ENCODE measurements at places on chromosomes 13 and 19.

- no peak for DNase-seq
Observed at GRCh38 chr13:47678201-47678968, 322.7 kb downstream of the SUCLA2 start.

GRCh38 chr19:16626796-16627192, 1.2 kb downstream of the MED26 start:
- no peak for DNase-seq

GRCh38 chr19:23310729-23311211, 60.6 kb upstream of the ZNF724 start:
- DNase-seq: no peak

DNA sequence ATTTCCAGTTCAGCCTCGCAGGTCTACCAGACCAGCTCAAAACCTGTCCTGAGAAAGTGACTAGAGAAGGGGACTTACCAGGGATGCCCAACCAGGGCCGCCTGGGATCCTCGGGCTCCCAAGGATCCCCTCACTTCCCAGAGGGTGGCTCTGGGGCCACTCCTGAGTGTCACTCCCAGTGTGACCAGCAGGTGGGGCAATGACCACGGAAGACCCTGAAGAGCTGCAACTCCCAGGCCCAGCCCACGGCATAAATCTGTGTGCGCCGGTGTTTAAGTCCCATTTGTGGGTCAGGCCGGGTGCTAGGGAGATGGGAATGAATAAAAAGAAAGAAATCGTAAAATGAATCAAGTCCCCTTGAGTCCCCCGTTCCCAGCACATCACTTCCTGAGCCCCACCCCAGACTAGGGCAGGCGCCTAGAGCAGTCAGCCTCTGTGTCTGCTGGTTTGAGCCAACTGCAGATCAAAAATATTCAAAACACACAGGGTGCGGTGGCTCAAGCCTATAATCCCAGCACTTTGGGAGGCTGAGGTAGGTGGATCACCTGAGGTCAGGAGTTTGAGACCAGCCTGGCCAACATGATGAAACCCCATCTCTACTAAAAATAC, 10.7 kb downstream of the PTGIR start:
- peak; percentile 83 for DNase-seq

DNA sequence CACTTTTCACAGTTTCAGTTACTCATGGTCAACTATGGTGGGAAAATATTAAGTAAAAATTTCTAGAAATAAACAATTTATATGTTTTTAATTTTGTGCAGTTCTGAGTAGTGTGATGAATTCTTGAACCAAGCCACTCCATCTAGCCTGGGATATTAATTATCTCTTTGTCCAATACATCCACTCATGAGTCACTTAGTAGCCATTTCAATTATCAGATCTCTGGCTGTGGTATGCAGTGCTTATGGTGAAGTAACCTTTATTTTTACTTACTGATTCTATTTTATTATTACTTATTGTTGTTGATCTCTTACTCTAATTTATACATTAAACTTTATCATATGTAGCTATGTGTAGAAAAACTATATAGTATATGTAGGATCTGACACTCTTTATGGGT, 128.9 kb upstream of the KLHL1 start:
- peak; percentile 61 for DNase-seq

DNA sequence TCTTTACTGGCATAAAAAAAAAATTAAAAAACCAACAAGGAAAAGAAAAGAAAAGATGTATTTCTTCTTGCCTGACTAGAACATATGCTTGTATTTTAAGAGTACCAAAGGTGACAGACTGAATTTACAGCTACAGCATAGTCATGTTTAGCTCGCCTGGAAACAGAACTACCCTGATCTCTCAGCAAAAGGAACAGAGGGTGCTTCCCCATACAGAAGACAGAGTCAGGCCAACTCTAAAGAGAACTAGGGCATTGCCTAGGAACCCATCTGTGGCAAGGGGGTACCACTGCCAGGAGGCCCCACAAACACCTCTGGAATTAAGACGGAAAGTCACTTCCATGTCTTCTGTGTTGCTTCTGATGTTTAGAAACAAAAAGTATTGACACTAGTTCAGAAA, 252.1 kb upstream of the STARD13 start:
- DNase-seq: peak; percentile 63

GRCh38 chr19:4322942-4323665, 15.5 kb downstream of the STAP2 start:
- DNase-seq: no peak

DNA sequence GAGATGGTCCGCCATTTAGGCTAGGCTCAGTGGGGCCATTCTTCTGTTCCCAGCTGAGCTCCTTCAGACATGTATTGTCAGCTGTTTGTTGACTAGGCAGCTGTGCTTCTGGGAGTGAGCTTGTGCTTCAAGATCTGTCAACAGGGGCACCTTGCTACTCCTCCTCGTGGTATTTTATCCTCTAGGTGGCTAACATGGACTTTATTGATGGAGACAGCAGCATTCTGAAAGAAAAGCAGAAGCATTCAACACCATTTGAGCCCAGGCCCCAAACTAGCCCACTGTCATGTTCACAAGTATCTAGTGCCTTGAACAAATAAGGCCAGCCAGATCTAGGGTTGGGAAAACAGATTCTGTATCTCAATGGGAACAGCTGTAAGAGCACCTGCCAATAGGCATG, 65.9 kb downstream of the ZNF429 start:
- no peak for DNase-seq

DNA sequence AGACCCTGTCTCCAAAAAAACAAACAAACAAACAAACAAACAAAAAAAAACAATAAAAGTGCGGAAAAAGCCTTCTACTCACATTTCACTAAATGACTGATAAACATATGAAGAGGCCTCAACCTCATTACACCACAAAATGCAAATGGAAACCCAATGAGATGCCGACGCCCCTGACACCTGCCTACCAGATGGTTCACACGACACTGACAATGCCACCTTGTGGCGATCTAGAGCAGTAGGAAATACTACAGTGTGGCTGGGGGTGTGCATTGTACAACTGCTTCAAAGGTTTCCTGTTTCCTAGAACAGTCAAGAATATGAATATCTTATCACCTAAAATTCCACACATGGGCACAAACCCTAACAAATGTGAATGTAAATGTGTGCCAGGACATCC, 14.0 kb downstream of the SCGB2B2 start:
- no peak for DNase-seq

DNA sequence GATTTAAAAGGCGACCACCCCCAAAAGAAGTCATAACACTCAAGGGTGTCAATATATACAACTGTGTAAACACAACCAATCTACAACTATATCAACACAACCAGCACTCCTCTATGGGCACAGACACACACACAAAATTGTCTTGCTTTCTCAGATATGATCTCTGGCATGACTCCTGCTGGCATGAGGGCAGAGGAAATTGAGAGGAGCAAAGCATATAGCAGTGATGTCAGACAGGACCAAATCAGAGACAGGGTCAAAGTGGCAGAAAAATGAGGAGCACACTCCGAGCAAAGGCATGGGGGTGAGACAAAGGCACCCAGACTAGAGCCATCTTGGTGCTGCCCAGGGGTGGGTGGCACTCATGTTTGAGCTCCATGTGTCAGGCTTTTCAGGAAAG, 9.6 kb downstream of the IRGQ start:
- DNase-seq: no peak

DNA sequence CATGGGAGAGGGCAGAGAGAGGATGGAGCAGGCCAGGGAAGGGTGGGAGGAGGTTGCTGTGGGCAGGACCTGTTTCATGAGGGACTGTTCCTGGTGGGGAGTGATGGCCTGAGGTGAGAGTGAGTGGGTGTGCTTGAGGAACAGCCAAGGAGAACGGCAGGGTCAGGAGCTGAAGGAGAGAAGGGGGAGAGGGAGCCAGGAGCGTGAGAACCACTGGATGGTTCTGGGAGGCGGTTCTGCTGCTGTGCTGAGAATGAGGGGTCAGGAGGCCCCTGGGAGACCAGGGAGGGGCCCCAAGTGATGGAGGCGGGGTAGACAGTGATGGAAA, 7.8 kb downstream of the SIN3B start:
- DNase-seq: no peak

DNA sequence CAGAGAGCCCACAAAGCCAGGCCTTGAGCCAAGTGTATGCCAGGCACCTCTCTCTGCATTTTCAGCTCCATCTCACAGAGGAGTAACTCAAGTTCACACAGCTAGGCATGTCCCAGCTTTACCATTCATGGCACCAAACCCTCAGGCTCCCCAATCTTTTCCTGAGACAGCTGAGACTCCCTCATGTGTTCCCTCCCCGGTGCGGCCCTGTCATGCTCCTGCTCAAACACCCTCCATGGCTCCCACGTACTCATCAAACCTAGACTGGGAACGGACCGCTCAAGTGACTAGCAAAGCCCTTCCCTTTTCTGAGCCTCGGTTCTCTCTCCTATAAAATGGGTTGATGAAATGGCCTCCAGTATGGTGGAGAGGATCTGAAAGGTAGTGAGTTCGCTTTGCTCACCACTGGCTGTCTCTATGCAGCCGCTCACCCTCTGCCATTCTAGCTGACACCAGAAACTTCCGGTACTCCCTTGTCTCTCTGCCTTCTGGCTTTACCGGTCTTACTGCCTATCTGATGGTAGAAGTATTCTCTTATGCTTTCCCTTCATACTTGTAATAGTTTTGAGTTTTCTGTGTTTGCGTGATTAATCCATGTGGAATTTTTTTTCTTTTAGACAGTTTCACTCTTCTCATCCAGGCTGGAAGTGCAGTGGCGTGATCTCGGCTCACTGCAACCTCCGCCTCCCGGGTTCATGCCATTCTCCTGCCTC, 7.8 kb upstream of the SLC44A2 start:
- peak; percentile 90 for DNase-seq

- no peak for DNase-seq
Observed at GRCh38 chr13:32622827-32623226, 36.6 kb downstream of the PDS5B start.

- no peak for DNase-seq
Observed at GRCh38 chr19:41307954-41308449, 2.0 kb upstream of the CCDC97 start.

GRCh38 chr13:28531845-28532387, 37.0 kb upstream of the FLT1 start:
- peak; percentile 30 for DNase-seq

GRCh38 chr19:18319591-18320135, 3.2 kb downstream of the LSM4 start:
- no peak for DNase-seq

GRCh38 chr13:112902669-112903068, 66.3 kb upstream of the MCF2L start:
- DNase-seq: no peak

- peak; percentile 53 for DNase-seq
Observed at GRCh38 chr13:31987535-31988170, 43.9 kb upstream of the FRY start.

- no peak for DNase-seq
Observed at GRCh38 chr13:58376349-58376748, 744.8 kb downstream of the PCDH17 start.

- no peak for DNase-seq
Observed at GRCh38 chr19:18135712-18136584, 17.0 kb upstream of the PIK3R2 start.

GRCh38 chr13:99922631-99923404, 48.7 kb downstream of the ZIC5 start:
- no peak for DNase-seq

GRCh38 chr13:111318386-111318785, 2.1 kb upstream of the TEX29 start:
- no peak for DNase-seq

DNA sequence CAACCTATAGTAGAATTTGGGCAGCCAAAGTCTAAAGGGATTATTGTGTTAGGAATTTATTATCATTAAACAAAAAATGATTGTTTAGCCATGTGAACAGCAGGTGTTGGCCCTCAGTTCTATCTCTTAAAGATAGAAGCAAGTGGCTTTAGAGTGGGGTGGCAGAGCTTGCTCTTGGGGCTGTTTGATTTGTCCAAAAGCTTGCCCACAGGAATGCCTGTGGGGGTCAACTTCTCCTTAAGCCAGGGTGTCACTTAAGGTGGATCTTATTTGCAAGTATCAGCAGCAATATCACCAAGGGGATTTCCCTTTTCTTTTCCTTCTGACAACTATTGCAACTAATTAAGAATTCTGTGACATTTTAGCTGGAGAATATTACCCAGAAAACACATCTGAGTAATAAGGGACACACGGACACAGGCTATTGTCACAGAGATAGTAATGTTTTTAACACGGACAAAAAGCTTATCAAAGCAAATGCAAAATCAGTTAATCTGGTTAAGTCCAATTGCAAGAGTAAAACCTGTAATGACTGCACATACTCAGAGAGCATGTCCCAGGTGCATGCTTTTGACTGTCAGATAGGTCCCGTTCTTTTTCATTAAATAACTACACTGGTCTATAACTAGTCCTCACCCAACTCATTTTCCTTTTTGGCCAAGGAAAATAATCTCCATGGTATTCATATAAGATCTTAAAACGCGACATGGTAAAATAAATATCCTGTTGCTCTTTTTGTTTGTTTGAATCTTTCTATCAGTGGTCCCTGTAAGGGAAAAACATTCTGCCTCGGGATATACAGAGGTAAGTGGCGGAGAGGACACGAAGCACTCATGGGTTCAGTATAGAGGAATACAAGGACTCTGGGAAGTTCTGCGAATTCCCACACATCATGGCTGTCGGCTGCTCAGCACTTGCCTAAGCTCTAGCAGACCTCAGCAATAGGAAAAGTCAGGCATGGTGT, 172.1 kb upstream of the RFC3 start:
- no peak for DNase-seq

DNA sequence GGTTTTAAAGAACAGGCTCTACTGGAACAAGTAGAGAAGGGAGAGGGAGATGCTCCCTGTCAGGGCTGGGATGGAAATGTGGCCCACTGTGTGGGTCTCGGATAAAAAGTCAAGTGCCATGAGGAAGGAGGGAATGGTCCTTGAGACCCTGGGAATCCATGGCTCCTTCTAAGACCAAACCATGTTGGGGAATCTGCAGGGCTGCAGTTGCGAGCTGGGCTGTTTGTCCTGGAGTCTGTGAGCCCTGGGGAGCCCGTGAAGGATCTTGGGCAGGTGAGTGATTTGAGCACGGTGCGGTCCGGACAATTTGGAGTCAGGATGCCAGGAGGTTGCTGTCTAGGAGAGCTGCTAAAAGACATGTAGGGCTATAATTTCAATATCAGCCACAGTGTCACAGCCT, 359.4 kb downstream of the FGF9 start:
- DNase-seq: no peak

- DNase-seq: no peak
Observed at GRCh38 chr13:100611678-100612492, 23.3 kb upstream of the GGACT start.

DNA sequence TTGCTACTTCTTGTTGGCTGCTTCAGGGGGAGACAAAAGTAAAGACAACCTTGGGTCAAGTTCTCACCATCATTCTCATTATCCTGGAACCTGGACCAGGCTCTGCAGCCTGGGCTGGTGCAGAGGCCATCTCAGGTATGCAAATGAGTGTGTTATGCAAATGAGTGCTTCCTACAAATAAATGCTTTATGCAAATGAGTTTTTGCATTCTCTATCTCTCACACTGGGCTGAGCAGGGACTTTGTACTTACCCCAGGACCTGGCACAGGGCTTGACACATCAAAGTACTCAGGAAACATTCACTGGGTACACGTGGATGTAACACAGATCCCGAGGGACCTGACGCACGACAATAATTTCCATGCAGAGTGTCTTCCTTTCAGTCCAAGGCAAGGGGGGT, 103.0 kb downstream of the DNAJC15 start:
- no peak for DNase-seq

- DNase-seq: peak; percentile 27
Observed at GRCh38 chr19:2381148-2381820, 21.2 kb downstream of the TMPRSS9 start.

GRCh38 chr19:42233106-42233505, 9.3 kb downstream of the GSK3A start:
- no peak for DNase-seq

GRCh38 chr19:23800271-23800670, 41.6 kb upstream of the ZNF681 start:
- no peak for DNase-seq
